Glutamatergic neuron (in vitro differentiated cells): ENCODE measurements at places on chromosomes 6 and 20. TPM values are rescaled to one million over a fixed set of nuclear protein-coding genes. Genes with fewer than 3 reads are reported as not detected.

Gene IRAK1BP1
- 13.8 TPM for total RNA-seq

GRCh38 chr20:58117944-58118343, 110.5 kb downstream of the ANKRD60 start:
- DNase-seq, result no peak

- DNase-seq, result no peak
These were observed 54.0 kb downstream of the IL20RA start for GRCh38 chr6:136990754-136991153.

DNA sequence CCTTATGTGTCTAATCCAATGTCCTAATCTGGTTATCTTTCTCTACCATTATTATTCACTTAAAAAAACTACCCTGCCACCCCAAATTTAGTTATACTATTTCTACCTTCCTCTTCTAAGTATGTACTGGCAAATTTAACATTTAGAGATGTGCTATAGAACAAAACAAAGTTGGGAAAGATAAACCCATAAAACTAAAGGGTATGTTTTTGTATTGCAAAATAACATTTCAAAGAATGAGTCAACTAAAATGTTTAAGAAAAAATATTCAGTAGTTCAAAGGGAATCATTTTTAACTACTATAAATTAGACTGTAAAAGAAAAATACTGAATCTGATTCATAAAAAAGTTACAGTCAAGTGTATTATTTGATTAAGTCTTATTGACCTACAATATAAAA, 103.0 kb downstream of the LMBRD1 start:
- DNase-seq, result no peak

DNA sequence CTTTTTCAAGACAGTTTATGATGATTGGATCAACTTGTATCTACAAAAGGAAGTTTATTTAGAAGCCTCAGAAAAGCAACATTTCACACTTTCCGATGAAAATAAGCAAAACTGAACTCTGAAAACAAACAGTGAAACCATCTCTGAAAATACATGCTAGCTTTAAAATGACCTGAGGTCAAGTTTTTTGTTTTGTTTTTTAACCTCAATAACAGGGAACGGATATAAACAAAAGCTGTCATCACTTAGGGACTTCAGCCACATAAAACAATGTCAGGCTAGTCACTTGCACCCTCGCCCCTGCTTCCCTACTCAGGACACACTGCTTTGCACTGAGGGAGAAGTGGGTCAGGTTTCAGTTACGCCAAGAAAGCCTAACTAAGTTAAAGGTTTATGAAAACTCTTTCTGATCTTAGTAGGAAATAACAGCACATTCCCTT, 11.6 kb downstream of the BACH2 start:
- DNase-seq, result no peak

GRCh38 chr20:57392512-57393271, 1.5 kb downstream of the RBM38 start:
- DNase-seq, result no peak

DNA sequence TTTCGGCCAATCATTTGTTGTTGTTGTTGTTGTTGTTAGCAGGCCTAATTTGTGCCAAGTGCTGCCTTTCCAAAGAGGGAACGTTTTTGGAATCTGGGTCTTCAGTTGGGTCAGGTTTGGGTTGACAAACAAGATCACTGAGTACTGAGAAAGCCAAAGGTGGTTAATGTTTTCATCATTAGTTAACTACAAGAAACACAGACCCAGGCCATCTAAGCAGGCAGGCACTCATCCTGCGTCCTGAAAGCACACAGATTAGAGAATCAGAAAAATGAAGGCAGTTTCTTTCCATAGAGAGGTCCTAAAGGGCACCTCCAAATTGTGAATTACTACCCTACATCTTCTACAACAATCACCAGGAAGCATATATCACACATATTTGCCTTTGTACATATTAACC, 15.1 kb upstream of the SIRPG start:
- no peak for DNase-seq

Gene BPIFB1
- not detected for total RNA-seq

Gene GTSF1L
- not detected for total RNA-seq

Gene SLC23A2
- total RNA-seq, result 20.4 TPM

GRCh38 chr20:33351696-33352095, 49.6 kb downstream of the CDK5RAP1 start:
- DNase-seq, result no peak

Gene ESR1
- not detected for total RNA-seq
